ENCODE measurements at places on chromosomes 5 and 9.

- no peak for DNase-seq
Measured at GRCh38 chr9:110048403-110048975, 159.5 kb downstream of the C9orf152 start.

DNA sequence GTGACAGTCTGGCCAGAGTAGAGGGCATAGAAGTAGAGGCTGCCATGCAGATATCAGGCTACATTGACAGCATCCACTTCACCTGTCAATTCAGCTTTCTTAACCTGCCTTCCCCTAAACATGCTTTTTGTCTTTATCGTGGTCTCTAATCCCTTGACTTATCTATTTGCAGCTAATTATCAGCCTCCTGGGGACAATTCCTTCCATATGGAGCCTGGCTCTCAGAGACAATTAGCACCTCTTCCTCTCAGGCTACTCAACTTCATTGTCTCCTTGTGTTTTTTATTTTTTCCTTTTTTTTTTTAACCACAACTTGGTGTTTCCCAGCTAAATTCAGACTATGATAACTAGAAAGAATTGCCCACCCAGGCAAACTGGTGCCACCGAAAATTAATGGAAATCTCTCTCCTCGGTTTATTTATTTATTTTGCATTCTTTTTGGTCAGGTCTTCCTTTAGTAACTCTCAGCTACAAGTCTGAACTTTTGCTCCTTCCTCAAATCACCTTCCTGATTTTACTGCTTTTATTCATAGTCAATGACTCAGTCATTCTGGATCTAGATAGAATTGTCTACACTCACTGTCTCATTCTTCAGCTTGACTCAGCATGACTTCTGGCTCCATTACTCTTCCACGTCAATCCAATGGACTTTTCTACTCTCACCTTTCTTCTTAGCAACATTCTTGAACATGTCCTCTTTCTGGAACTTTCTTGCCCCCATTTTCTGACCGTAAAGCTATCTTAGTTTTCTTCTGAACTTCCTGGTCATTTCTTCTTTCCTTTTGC is 63.0 kb upstream of the BASP1 start:
- peak; percentile 25 for DNase-seq

- no peak for DNase-seq
Measured at GRCh38 chr5:31412324-31412723, 119.6 kb downstream of the DROSHA start.

DNA sequence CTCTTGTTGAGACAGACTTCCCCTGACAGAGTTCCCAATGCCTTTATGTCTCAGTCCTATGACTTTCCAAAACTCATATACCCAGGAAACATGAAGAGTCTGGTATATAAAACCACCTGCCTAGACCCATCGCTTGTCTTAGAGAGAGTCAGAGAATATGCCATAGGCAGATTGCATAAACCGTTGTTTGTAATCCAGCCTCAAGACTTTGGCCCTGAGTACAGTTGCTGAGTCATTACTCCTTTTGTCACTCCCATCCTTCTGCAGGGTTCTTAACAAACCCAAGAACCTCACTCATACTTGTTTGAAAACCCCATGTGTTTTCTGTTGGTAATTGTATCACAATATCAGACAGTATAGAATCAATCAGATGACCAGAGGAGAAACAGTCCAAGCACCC is 616.3 kb downstream of the SLCO4C1 start:
- DNase-seq, result no peak

DNA sequence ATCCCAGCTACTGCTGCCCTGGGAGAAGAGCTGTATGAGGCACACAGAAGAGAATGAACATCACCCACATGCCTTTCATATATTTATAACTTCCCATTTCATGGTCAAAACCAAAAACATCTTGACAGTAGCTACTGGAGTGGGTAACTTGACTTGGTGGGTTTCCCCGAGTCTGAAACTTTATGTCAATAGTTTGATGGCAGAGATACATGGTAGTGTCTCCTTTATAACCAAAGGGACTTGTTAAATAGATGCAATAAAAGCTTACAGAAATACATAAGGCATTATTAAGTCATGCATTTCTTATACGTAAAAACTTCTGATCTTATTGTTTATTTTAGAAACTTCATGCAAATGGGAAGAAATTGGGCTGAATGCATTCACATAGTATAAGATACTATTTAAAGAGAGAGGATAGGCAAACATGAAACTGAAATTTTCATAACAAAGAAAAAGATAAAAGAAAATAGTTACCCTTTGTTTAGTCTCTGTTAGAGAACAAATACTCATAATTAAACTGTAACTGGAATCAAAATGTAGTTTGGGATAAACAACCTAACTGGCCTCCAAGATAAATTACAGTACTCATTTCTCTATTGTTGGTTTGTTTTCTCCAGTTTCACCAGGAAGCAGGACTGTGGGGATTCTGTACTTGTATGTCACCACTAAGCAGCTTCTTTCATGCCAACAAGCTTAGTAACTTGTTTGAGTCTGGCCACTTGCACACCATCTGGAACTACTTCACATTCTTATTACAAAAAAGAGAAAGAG is 459.3 kb upstream of the MEF2C start:
- no peak for DNase-seq

GRCh38 chr9:108245331-108245730 is 610.5 kb downstream of the ACTL7B start:
- DNase-seq, result no peak

DNA sequence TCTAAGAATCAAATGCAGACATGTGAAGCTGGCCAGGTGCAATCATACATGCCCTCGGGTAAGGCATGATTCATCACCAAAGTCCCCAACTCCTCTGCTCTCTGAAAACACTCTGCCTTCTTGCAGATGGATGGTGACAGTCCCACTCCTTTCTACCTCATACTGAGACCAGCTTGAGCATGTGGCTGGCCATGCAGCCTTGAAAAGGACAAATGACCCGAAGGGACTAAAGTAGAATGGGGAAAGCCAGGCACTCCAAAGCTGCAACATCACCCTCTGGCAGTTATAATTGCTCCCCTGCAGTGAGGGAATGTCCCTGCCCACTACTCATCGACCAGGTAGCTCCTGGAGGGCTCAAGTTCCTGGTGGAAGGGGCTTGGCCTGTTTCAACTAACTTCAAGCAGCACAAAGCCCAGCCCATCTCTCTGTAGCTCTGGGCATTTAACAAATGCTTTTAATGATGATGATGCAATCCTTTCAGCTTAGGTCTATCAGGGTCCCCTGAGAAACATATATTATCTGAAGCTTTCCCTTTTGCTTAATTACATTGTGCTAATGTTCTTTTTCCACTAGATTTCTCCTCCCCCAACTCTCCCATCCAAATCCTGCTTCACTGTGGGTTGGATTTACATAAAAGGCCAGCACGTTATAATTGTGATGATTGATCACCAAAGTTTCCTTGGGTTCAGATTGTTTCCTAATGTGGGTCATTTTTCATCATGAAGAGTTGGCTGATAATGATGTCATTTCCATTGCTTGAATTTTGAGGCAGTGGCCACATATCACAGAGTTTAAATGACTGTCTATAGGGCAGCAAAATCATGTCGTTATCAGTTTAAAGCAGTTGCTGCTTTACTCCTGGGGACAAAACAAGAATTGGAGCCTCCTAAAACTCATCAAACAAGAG is 436.5 kb upstream of the SLC30A5 start:
- DNase-seq, result no peak

DNA sequence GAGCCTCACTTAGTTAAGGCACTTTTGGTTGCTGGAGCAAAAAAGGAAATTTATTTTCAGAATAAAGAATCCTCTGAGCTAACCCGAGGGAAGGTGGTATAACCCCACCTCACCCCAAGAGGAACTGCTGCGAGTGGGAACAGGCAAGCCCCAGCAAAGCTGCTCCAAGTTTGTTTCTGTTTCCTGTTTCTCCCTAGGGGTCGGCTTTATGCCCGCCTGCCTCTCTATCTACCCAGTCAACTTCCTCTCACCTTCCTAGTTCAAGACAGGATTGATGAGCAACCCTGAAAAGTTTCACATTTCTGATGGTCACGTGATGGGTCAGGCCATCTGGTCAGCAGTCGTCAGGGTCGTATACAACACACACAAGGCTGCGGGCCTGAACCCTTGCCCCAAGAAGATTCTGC is 31.1 kb downstream of the TRIO start:
- peak; percentile 63 for DNase-seq

- DNase-seq, result no peak
Measured at GRCh38 chr9:128180001-128180400, 11.4 kb downstream of the CIZ1 start.

DNA sequence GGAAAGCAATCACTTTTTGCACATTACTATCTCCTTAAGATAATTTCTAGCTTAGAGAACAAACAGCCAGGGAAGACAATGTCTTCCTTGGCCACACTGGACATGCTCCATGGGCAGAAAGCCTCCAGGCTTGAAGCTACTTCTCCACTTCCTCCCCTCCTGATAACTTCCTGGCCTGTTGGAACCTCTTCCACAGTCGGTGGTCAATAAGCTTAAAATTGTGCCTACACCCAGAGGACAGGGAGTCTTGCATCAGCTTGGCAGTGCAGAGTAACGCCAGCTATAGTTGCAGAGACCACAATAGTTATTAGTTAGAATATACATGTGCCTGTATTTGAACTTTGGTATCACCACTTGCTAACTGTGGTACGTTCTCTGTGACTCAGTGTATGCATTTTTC is 58.1 kb upstream of the ABCA1 start:
- DNase-seq, result no peak

GRCh38 chr9:37447111-37447510 is 18.1 kb downstream of the ZBTB5 start:
- DNase-seq, result no peak

DNA sequence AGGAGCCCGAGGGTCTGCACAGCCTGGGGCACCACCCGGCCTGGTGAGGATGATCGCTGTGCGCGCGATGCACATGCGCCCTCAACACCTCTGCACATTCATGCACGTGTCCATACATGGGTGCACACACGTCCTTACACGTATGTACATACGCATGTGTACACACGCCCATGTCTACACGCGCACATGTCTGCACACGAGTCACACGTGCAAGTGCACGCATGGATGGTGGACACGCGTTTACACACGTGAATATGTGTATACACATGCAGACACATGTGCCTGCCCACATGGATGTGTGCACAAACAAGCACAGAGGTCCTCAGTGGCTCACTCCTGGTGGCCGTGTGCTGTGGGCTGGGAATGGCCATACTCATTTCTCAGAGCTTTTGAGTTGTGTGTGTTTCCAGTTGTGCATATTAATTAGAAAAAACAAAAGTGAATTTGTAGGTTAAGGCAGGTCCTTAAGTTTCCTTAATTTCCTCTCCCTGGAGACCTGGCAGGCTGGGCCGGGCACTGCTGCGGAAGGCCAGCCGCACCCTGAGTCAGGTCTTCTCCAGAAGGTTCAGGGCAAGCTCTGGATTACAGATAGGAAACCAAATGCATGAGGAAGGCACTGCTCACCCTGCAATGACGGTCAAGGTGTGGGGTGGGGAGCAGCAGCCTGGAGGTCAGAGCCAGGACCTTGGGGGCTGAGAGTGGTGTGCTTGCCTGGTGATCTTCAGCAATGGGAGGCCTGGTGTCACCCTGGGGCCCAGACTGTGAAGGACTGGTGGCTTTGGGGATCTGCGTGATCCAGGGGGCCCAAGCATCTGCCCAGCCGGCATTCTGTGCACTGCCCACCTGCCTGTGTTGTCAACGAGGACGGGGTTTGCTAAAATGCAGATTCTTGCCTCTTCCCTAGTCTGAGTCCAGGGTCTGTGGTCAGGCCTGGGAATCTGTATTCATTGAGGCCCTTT is 1.3 kb upstream of the RNU6ATAC start:
- no peak for DNase-seq

DNA sequence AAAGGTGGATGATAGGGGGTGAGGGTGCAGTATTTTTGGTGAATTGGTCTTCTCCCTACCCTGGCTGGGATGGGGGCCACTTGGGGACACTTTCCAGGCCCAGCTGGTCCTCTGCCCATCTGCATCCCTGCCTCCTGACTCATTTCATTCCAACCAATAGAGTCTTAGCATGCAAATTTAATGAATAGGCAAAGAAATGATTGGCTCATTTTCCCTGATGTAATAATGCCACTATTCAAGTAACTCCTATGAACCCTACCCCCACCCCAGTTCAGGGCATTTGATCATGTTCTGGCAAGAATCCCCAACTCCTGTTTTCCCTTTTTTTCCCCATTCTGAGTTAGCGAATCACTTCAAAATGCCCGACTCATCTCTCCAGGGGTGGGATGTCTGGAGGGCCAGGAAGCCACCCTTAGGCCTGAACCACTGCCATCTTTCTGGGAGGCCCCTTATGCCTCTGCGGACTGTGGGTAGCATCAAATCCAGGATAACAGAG is 56.7 kb downstream of the PCDH1 start:
- peak; percentile 13 for DNase-seq

DNA sequence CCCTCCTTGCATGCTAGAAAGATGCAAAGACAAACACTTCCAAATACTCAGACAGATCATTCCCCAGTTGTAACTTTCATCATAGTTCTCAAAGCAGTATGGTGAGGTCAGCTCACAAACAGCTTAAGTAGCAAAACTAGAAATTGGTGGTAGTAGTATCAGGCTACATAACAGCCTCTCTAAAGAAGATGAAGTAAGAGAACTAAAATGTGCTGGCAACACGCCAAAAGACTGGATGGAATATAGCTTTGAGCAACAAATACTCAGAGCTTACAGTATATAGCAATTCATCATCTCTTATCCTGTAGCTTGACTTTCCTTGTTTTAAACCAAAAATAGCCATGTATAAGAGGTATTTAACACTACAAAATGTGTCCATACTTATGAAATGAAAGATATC is 7.5 kb downstream of the PFDN1 start:
- DNase-seq, result no peak

DNA sequence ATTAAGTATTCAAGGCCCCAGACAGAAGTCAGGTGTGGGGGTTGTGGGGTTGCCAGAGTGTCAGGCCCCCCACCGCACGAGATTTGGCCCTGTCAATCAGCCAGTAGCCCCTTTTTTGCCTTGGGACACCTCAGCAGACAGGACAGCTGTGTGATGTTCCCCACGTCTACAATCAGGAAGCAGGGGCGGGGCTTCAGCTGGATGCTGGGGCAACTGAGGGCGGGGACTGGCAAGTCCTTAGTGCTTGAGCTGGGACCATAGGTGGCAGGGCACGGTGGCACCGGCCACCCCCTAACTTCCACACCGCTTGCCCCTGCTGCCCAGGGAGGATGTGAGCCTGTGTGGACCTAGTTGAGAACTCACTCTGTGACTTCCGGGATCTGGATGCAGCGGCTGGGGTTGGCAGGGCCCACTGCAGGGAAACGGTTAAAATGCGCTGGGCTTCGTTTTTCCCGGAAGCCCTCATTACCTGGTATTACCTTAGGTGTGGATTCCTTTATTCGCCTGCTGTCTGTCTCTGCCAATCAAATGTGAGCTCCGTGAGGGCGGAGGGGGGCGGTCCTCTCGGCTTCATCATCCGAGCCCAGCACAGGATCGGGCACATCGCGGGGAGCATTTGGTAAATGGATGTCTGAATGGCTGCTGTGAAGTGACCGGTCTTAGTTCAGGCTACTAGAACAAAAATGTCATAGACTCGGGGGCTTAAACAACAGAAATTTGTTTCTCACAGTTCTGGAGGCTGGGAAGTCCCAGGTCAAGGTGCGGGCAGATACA is 7.5 kb upstream of the GTF3C5 start:
- no peak for DNase-seq

GRCh38 chr5:132420706-132421272 is 51.3 kb downstream of the SLC22A5 start:
- DNase-seq, result no peak

- no peak for DNase-seq
Measured at GRCh38 chr9:134694368-134694665, 52.7 kb downstream of the COL5A1 start.

Data from NCI-H524 treated with DMSO at 0.1 percent for 48 hours (cell line).